ENCODE measurements at places on chromosomes 4 and X.

DNA sequence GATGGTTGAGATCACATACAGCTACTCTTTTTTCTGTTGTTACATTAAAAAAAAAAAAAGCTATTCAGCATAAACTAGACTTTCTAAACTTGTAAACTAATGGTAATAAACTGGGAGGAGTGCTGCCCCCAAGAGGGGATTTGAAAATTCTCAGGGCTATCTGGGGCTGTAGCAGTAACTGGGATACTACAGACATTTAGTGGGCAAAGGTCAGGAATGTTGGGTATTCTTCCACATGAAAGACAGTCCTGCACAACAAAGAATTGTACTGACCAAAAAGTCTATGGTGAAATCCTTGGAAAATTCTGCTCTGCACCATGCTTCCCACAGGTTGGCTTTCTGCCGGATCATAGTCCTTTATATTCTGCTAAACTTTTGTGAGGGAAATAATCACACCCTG lies 232.6 kb upstream of the BOD1L1 start:
- no peak for DNase-seq

GRCh38 chrX:96791559-96791958 lies 92.1 kb upstream of the RPA4 start:
- no peak for DNase-seq

DNA sequence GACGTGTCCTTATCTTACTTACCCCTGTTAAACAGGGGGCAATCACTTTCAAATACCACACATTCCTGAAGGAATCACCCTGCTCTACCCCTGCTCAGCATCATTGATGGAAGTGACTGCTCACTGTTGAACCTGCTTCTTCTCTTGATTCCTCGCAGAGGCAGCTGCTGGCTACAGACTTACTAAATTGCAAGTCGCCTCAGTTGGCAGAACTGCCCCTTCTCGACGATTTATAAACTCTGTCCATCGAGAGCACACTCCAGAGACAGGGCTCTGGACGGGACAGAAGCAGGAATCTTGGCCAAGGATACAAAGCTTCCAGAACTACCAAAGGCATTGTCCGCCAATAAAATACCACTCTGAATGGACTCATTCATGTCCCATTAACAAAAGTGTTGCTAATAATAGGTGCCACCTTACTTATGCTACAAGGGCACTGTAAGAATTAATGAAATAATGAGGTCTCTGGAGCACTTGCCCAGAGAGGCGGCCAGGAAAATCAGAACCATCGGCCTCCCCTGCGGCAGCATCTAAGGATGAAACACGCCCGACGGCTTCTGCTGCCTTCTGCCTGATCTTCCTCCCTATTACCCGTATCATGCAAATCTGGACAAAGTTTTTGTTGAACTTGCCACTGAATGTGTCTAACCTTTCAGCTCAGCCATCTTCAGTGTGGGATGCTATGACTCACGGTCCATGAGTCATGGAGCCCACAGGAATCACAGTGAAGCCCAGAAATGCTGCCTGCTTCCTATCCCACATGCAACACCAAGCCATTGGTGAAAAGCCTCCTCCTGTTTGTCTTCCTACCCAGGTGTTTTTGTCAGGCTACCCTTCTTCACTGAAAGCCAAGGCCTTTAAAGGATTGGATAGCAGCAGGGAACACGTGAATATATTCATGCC lies 164.9 kb downstream of the MAML3 start:
- DNase-seq = no peak

DNA sequence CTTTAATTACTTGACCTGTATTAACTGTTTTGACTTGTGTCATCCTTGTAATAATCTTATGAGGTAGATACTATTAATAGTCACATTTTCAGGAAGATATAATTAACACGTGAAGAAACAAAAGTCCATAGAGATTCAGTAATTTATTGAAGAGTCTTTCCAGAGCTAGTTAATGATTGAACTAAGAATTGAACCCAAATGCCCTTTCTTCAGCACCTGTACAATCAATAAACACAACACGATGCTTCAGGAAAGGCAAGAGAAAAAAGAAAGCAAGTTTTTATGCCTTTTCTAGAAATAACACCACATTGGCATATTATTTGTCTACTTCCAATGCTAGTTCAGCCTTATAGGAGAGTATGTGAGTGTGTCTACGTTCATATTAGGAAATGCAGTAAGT lies 399.6 kb downstream of the NAF1 start:
- DNase-seq = no peak

GRCh38 chr4:9999956-10000561 lies 21.2 kb downstream of the SLC2A9 start:
- no peak for DNase-seq

- no peak for DNase-seq
These were observed 51.4 kb downstream of the OTC start for GRCh38 chrX:38403834-38404233.

- no peak for DNase-seq
These were observed 240.8 kb upstream of the TAPT1 start for GRCh38 chr4:16467061-16467460.

GRCh38 chrX:109382332-109382731 lies 99.6 kb downstream of the GUCY2F start:
- DNase-seq = no peak

DNA sequence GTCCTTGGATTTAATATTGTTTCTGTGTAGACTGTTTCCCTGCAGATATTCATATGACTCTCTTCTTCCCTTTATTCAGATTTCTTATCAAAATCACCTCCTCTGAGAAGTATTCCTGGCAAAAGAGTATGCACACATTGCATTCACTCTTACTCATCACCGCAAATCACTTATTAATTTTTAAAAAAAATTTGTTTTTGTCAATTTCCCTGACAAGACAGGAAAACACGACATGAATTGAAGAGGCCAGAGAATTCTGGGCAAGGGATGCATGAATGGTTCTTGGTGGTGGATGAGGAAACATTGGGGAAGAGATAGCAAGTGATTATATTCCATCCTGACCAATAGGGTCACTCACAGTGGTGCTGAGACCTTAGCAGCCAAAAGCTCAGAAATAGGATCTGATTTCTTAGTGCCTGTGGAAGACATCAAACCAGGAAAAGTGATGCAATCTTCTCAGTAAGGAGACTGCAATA lies 522.5 kb upstream of the AGA start:
- no peak for DNase-seq

DNA sequence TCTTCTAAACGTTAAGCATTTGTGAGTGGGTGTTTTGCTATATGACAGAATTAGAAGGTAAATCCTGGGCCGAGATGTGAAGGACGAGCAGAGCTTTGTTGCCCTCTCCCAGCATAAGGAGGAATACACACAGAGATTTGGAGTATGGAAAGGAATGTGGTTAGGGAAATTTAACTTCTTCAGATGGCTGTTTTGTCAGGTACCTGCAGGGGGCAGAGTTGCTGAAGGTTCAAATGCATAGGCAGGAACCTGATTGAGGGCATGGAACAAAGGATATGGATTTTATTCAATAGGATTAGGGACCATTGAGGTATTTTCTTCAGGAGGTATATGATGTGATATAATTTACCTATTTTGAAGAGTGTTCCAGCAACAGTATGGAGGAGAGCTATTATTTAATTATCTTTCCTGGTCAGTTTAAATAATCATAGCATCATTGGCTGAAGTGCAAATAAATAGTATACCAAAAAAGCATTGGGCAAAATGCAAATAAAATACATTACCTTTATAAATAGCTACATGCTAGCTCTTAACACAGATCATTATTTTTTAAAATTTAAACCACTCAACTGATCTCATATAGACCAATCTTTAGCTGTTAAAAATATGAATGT lies 143.6 kb downstream of the SLIT2 start:
- peak; percentile 23 for DNase-seq
